BJ (cell line): ENCODE measurements at places on chromosomes 3 and 15.

GRCh38 chr15:42511007-42511391, 15.6 kb downstream of the SNAP23 start:
- no peak for DNase-seq

GRCh38 chr3:60431599-60431958, 819.7 kb downstream of the FHIT start:
- no peak for DNase-seq

DNA sequence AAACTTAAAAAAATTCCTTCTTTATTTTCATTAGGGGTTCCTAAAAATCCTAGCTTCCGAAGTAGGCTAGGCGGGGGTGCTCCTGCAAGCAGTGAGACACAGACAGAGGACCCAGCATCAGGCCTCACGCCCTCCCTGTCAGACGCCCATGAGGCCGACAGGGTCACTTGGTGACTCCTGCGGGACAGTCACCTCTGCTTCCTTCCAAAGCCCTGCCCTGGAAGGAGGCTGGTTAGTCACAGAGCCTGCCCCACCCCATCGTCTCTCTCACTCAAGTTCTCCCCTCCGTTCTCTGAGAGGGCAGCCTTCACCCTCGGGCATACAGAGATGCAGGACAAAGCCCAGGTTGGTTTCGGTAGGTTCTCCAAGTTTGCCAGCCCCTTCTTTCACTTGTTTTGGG, 38.6 kb downstream of the EHD4 start:
- no peak for DNase-seq

DNA sequence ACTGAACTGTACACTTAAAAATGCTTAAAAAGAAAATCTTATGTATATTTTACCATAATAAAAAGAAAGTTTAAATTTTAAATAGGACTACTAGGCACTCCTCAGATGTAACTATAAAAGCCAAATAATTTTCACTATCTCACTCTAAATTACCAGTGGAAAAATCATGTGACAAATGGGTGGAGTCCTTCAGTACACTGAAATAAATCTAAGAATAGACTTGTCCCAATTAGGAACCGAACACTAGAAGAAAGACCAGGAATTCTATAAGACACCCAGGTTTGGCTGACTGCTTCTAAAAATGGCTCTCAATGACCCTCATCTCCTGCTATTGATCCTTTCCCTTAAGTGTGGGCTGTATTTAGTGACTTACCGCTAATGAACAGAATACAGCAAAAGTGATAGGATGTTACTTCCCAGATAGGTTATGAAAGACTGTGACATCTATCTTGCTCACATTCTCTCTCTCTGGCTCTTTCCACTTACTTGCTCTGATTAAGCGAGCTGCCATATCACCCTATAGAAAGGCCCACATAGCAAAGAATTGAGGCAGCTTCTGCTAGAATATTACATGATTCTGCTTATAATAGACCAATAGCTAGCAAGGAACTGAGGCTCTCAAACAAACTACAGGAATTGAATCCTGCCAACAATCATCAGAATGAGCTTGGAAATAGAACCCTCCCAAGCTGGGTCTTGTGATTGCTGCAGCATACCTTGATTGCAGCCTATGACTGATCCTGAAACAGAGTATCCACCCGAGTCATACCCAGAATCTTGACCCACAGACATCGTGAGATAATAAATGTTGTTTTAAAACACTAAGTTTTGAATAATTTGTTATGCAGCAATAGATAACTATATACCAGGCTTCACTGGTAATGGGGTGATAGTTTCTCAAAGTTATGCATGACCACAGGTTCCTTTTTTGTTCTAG, 16.9 kb downstream of the TTBK2 start:
- no peak for DNase-seq

DNA sequence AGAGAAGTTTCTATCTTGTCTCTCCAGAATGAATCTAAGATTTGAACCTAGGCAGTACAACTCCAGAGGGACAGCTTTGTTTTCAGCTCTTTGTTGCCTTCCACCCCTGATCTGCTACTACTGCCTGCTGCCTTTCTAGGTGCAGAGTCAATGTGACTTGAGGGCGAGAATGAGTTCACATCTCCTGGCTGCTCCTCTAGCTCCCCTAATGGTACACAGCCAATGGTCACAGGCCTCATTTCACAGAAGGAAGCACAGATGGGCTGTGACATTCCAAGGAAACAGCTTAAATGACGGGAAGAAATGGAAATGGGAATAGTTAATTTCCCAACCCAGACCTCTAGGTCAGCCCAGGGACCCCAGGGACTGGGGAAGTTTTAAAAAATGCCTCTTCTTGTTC, 32.4 kb downstream of the FAM43A start:
- DNase-seq, result no peak

- no peak for DNase-seq
Measured at GRCh38 chr3:150635526-150635925, 32.4 kb downstream of the SELENOT start.
